Progenitor cell of endocrine pancreas (in vitro differentiated cells): ENCODE measurements at places on chromosomes 2 and 18.

- no peak overlapping the region for H3K4me3 ChIP-seq
- no peak overlapping the region for H3K27ac ChIP-seq
- no peak for DNase-seq
- H3K36me3 ChIP-seq: no peaks in the 10 kb centered on the region
- H3K4me1 ChIP-seq: no peaks in the 10 kb centered on the region
Observed at GRCh38 chr18:52190195-52190594, 149.8 kb upstream of the DCC start.

DNA sequence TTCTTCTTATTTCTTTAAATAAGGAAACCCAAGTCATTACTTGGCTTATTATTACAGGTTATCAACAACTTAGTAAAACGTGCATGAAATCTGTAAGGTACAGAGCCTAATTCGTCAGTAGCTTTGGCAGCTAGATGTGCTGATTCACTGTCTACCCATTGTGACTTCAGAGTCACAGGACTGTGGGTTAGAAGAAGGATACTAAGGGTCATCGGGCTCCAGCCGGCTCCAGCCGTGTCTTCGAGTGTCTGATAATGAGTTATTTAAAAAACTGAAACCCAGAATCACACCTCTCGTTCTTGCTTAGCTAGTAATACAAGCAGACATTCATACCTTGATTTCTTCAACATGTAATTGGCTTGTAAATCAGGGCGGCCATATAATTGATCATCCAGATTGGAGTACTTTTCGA, 170.5 kb downstream of the FMNL2 start:
- H3K4me1 ChIP-seq: peaks cover 16% of the 10 kb centered on the region
- DNase-seq: no peak
- no peak overlapping the region for H3K27ac ChIP-seq
- H3K36me3 ChIP-seq: peaks cover 19% of the 10 kb centered on the region

DNA sequence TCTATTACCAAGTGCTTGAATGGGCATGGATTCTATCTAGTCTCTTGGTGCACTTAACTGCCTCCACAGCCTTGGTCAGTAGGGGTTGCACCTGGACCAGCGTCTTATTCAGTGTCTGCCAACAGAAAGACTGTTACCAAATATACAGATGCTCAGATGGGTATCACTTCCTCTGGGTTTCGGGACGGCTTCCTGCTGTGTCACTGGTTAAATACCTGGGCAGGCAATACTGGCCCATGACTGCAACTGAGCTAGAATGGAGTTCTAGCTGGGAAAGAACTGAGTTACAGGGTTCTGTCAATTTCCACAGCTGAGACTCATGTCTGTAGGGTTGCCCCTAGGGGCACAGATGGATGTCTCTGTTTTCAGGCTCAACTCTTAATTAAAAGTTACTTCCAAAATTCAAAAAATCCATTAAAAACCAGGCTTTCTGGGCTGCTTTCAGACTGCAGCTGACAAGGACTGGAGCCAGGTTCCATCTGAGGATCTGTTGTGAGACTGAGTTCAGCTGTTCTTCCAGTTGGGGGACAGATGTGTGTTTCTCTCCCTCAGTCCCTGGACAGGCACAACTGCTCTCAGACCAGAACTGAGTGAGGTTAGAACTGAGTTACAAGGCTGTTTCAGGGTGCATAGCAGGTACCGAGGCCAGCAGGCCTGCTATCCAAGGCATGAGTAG, 789.6 kb upstream of the SLC8A1 start:
- no peaks in the 10 kb centered on the region for H3K27me3 ChIP-seq
- H3K27ac ChIP-seq: no peak overlapping the region
- H3K4me1 ChIP-seq: no peaks in the 10 kb centered on the region
- DNase-seq: no peak

DNA sequence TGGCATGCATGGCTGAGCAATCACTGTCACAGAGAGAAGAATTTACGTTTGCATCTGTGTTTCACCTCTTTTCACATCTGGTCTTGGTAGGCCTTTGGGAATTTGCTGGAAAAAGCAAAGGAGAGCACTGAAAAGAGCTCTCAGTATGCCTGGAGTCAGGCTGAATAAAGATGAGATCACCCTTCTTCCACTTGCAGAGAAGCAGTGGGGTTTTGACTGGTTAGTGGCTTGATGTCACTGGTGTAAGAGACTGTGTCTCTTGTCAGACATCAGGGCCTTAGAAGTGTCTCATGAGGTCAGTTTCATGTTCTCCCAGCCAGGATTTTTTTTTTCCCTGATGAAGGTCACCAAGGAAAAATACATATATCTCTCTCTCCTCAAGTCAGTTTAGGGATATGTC, 353.8 kb downstream of the INSIG2 start:
- DNase-seq: no peak
- H3K4me1 ChIP-seq: no peaks in the 10 kb centered on the region
- no peak overlapping the region for H3K4me3 ChIP-seq
- no peaks in the 10 kb centered on the region for H3K36me3 ChIP-seq

DNA sequence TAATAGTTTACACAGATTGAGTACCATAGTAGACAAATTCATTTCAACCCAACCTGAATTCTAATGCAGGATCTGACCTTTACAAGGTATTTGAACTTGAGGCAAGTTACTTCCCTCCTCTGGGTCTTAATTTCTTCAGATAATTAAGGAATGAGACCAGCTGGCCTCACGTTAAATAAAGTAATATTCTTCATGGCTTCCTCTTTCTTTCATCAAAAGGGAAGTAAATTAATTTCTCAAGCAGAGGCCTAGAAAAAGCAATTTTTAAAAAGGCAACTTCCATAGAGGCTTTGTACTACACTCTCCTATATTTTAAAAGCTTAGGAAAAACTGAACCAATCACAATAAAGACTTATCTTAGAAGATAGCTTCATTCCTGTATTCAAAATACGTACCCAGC, 109.2 kb downstream of the EXOC6B start:
- DNase-seq: no peak
- H3K27ac ChIP-seq: no peak overlapping the region
- H3K4me3 ChIP-seq: no peak overlapping the region
- H3K36me3 ChIP-seq: peaks cover 17% of the 10 kb centered on the region

DNA sequence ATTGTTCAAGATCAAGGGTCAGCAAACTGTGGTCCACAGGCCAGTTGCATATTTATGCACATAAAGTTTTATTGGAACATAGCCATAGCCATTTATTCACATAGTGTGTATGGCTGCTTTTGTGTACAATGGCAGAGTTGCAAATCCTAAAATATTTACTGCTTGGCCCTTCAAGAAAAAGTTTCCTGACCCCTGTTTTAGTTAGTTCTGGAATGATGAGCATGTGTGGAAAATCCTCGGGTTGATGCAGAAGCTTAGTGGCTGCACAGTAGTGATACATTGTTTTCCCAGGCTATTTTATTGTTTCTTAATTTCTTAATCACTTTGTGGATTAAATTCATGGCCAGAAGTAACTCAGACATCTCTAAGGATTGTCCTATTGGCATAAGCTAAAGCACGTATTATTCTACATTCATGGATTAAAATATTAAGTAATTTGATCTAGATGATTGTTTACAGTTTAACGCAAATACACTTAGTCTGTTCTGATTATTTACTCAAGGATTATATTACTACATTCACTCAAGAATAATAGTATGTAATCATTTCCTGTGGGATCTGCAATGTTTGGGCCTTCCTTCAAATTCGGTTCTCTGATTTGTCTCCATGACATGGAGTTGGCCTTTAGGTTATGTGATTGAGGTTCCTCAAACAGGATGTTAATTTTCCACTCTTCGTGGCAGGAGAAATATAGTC, 165.5 kb downstream of the TMEM247 start:
- H3K4me3 ChIP-seq: no peak overlapping the region
- H3K27ac ChIP-seq: no peak overlapping the region
- H3K4me1 ChIP-seq: peaks cover 7% of the 10 kb centered on the region
- peaks cover 17% of the 10 kb centered on the region for H3K36me3 ChIP-seq

GRCh38 chr2:232523682-232524597, 2.0 kb upstream of the CHRND start:
- H3K27ac ChIP-seq: no peak overlapping the region
- peaks cover 1% of the 10 kb centered on the region for H3K4me1 ChIP-seq
- peaks cover 51% of the 10 kb centered on the region for H3K27me3 ChIP-seq
- H3K4me3 ChIP-seq: peak overlapping the region; percentile 44

- H3K4me1 ChIP-seq: peaks cover 6% of the 10 kb centered on the region
- H3K4me3 ChIP-seq: peak overlapping the region; percentile 91
- H3K27me3 ChIP-seq: peaks cover 18% of the 10 kb centered on the region
- H3K36me3 ChIP-seq: peaks cover 5% of the 10 kb centered on the region
- no peak for DNase-seq
- H3K27ac ChIP-seq: peak overlapping the region; percentile 93
Observed at GRCh38 chr18:159037-159652, 788 bp downstream of the USP14 start.

GRCh38 chr2:47339745-47340541, 63.0 kb upstream of the MSH2 start:
- no peak overlapping the region for H3K4me3 ChIP-seq
- peaks cover 23% of the 10 kb centered on the region for H3K36me3 ChIP-seq
- H3K27ac ChIP-seq: peak overlapping the region; percentile 92
- no peak for DNase-seq
- no peaks in the 10 kb centered on the region for H3K27me3 ChIP-seq
- H3K4me1 ChIP-seq: peaks cover 47% of the 10 kb centered on the region

DNA sequence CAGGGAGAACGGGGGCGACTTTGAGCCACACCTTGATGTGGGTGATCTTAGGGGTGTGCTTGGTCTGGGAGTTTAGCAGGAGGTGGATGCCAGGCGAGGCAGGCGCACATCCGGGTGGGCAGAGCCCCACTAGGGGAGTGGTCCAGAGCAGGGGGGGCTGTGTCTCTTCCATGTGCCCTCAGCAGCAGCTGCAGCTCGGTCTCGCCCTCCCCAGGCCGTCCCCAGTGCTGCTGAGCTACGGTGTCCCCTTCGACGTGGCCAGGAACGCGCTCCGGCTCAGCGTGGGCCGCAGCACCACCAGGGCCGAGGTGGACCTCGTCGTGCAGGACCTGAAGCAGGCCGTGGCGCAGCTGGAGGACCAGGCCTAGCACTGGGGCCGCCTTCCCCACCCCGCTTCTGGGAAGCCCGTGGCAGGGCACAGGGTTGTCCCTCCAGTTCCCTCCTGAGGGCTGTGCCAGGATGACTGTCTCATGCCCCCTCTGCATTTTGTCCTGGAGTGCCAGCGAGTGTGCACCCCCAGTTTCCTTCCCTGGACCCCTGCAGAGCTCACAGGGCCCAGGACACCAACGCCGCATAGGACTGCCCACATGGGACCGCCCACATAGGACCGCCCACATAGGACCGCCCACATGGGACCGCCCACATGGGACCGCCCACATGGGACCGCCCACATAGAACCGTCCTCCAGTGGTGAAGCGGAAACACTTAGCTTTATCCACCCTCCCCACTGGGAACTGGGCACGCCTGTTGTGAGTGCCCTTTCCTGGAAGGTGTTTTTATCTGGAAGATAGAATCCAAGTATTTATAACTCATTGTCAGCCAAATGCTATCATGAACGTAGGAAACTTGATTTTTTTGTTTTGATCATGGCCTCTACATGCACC, 1.9 kb upstream of the ESPNL start:
- no peak for DNase-seq
- no peak overlapping the region for H3K27ac ChIP-seq

- no peak overlapping the region for H3K27ac ChIP-seq
- H3K27me3 ChIP-seq: peaks cover 5% of the 10 kb centered on the region
- DNase-seq: no peak
Observed at GRCh38 chr2:200705305-200706041, 106.2 kb upstream of the BZW1 start.

- DNase-seq: no peak
- H3K4me1 ChIP-seq: peaks cover 14% of the 10 kb centered on the region
- H3K36me3 ChIP-seq: no peaks in the 10 kb centered on the region
- no peak overlapping the region for H3K4me3 ChIP-seq
- no peak overlapping the region for H3K27ac ChIP-seq
Observed at GRCh38 chr2:222039821-222040220, 259.0 kb downstream of the PAX3 start.

DNA sequence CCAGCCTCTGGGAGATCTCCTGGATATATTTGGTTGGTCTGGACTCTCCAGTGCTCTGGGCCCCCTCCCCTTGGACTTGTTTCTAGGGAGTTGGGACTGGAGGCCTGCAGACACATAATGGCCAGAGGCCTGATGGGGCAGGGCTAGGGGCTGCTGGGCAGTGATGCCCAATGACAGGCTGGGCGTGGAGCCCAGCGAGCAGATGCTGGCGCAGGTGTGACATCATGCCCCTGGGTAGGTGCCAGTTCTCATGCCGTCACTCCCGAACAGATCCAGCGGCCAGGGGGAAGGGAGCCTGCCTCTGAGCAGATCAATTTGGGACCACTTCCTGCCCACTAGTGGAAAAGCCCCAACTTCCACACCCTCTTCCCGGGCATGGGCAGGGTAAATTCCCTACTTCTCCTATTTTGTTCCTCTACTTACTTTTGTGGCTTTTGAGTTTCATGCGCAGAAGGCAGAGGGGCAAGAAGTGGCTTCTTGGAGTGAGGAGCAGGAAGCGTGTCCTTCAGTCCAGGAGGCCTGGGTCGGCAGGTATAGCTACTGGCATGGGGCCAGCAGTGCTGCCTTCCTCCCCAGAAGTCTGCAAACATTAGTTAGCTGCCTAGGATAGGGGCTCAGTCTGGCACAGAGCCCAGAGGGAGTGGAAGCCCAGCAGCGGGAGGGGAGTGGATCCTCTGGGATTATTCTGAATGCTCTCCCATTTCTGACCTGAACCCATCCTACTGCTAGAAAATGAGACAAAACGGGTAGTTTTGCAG, 6.1 kb downstream of the MPV17 start:
- H3K27ac ChIP-seq: no peak overlapping the region
- no peak overlapping the region for H3K4me3 ChIP-seq
- no peaks in the 10 kb centered on the region for H3K27me3 ChIP-seq
- no peak for DNase-seq
- H3K36me3 ChIP-seq: no peaks in the 10 kb centered on the region

DNA sequence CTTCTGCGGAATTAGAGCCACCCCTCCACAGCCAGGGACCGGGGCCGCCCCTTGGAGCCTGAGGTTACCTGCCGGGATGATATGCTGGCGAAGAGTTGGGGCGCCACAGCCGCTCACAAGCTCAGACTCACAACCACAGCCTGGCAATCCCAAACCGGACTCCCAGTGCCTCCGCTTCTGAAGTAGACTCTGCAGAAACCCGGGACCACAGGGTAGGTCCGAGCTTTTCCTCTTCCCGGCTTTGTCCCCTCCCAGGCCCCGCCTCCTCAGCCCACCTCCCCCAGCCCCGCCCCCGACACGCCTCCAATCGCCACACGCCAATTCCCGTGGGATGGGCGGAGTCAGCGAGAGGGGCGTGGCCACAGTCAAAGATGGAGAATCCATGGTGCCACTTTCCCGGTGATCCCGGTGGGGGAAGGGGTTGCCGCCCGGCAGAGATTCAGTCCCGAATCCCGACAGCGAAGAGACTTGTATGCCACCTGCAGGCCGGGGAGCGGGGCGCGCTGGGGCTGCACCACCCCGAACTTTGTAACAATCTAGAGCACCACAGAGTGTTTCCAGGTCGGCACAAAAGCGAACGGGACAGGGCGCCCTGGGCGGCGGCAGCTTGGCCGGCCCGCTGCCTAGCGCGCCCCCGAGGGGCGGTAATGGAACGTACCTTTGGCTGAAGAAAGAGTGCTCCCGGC, at the start of gene IDH1:
IDH1 (minus strand) TSS at position 201 of the 686 bp plus-strand sequence. CDS start 3,520 bp downstream, outside the sequence.
- H3K36me3 ChIP-seq: peaks cover 22% of the 10 kb centered on the region
- DNase-seq: peak; percentile 99
- peaks cover 42% of the 10 kb centered on the region for H3K4me1 ChIP-seq
- H3K27ac ChIP-seq: peak within 1 kb of the TSS; percentile 98
- H3K27me3 ChIP-seq: no peaks in the 10 kb centered on the region

GRCh38 chr2:55712477-55713060, 18.9 kb upstream of the PNPT1 start:
- H3K27ac ChIP-seq: peak overlapping the region; percentile 8
- no peaks in the 10 kb centered on the region for H3K27me3 ChIP-seq
- H3K4me1 ChIP-seq: peaks cover 28% of the 10 kb centered on the region
- no peak for DNase-seq
